ENCODE measurements at places on chromosomes 13 and 19.

- no peak for DNase-seq
Observed at GRCh38 chr13:23790577-23791170, 98.5 kb downstream of the MIPEP start.

GRCh38 chr13:109759609-109760008 is 26.8 kb downstream of the IRS2 start:
- no peak for DNase-seq

- DNase-seq: no peak
Observed at GRCh38 chr19:46076031-46076880, 35.5 kb upstream of the IGFL4 start.

- no peak for DNase-seq
Observed at GRCh38 chr13:79684371-79684770, 203.4 kb downstream of the NDFIP2 start.

GRCh38 chr13:99691552-99691951 is 190.3 kb downstream of the TM9SF2 start:
- DNase-seq: no peak

DNA sequence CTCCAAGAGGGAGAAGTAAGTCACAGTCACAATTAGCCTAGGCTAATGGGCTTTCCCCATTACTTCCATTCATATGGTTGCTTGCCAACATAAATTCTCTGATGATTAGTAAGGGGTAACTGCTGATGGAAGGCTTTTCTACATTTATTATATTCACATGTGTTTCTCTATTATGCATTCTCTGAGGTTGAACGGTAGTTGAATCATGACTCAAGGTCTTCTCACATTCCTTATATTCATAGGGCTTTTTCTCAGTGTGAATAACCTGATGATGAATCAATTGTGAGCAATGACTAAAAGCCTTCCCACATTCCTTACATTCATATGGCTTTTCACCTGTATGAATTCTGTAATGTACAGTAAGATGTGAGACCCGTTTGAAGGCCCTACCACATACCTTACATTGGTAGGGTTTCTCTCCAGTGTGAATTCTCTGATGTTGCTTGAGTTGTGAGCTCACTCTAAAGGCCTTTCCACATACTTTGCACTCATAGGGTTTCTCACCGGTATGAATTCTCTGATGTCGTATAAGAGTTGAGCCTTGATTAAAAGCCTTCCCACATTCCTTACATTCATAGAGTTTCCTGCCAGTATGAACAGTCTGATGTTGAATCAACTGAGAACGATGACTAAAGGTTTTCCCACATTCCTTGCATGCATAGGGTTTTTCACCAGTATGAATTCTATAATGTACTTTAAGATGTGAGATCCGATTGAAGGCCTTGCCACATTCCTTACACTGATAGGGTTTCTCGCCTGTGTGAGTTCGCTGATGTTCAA is 9.3 kb downstream of the ZNF582 start:
- DNase-seq: no peak

GRCh38 chr19:46447824-46448223 is 19.1 kb upstream of the PNMA8C start:
- no peak for DNase-seq

GRCh38 chr13:99140831-99141230 is 59.8 kb upstream of the UBAC2 start:
- no peak for DNase-seq

- DNase-seq: no peak
Observed at GRCh38 chr19:7915250-7916102, 846 bp downstream of the TGFBR3L start.

DNA sequence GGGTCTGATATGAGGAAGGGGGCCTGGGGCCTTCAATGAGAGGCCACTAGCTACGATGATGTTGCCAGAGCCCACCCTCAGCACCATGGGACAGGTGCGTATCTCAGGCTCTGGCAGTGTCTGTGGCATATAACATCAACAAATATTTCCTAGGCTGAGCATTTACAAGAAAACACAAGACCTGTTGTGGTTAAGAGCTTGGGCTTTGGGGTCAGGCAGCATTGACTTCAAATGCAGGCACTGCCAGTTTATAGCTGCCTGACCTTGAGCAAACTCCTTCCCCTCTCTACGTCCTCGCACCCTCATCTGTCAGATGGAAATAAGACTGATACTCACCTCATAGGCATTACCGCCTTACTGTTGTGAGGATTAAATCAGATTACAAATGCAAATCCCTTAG is 156.0 kb downstream of the KATNAL1 start:
- DNase-seq: no peak

GRCh38 chr13:60012488-60012887 is 151.2 kb downstream of the DIAPH3 start:
- DNase-seq: no peak

All from NCI-H1092 treated with DMSO at 0.1 percent for 48 hours (cell line).